ENCODE measurements at places on chromosomes 5 and 9. TPM values are rescaled to one million over a fixed set of nuclear protein-coding genes. Genes with fewer than 3 reads are reported as not detected.

- DNase-seq: peak; percentile 40
Observed at GRCh38 chr9:137174722-137175293, 3.0 kb upstream of the TMEM210 start.

- no peak for DNase-seq
Observed at GRCh38 chr5:163574472-163575440, 69.3 kb downstream of the MAT2B start.

The C5orf52 gene
- total RNA-seq: not detected

- no peak for DNase-seq
Observed at GRCh38 chr5:55347786-55348185, 40.0 kb downstream of the MTREX start.

- no peak for DNase-seq
Observed at GRCh38 chr9:77463151-77463550, 185.0 kb downstream of the GNA14 start.

The SERINC5 gene
- total RNA-seq: 117 TPM

GRCh38 chr5:111211341-111211740 is 12.8 kb upstream of the CAMK4 start:
- DNase-seq: no peak

DNA sequence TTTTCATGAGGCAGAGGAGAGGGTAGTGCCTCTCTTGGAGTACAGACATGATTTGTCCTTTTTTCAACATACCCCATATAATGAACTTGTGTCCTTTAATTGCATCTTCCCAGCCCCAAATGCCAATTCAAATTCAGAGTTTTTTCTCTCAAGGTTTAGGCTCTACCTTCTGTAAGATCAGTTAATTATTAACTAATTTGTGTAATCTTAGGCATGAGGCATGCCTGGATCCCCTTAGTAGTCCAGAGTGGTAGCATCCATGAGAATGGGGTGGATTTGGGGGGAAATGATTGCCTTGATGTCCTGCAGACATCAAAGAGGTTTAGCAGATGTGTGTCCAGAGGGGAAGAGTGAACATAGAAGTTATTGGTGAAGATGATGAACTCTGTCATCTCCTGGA is 533.3 kb downstream of the LRRC70 start:
- no peak for DNase-seq

- DNase-seq: no peak
Observed at GRCh38 chr5:9632495-9632894, 2.3 kb upstream of the TAS2R1 start.

DNA sequence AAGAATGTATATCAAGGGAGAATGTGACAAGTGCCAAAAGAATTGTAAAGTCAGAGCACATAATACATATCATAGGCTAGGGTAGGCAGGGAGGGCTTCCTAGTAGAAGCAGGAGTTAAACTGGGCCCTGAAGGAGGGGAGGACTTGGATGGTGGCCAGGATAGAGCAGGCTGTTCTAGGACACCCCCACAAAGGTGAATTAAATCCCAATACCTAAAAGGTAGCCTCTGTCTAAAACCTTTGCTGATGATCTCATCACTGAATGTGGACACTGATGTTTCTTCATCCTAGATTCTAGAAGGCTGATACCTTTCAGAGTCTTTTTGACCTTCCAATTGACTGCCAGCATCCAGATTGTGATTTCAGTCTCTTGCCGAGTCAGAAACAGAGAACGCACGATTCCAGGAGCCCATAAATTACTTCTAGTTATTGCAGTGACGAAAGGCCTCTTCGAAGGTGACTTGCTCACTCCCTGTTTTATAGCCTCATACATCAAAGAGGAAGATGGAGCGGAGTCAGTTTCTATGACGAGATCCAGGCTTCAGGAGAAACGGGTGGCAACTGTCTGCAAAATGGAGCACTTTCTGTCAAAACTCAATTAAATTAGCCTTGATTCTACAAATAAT is 43.2 kb downstream of the KIF4B start:
- DNase-seq: no peak

The SPINK7 gene
- not detected for total RNA-seq

DNA sequence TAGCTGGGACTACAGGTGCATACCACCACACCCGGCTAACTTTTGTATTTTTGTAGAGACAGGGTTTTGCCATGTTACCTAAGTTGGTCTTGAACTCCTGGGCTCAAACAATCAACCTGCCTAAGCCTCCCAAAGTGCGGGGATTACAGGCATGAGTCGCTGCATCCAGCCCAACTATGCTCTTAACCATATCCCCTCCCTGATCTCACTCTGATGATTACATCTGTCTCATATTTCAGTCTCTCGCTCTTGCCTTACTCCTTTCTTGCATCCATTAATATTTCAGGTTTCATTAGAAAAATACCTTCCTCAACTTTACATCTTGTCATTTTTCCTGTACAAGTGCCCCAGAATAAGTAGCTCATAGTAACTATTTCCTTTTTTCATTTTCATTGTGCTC is 61.0 kb upstream of the BASP1 start:
- DNase-seq: no peak

The SPINK6 gene
- total RNA-seq: not detected

DNA sequence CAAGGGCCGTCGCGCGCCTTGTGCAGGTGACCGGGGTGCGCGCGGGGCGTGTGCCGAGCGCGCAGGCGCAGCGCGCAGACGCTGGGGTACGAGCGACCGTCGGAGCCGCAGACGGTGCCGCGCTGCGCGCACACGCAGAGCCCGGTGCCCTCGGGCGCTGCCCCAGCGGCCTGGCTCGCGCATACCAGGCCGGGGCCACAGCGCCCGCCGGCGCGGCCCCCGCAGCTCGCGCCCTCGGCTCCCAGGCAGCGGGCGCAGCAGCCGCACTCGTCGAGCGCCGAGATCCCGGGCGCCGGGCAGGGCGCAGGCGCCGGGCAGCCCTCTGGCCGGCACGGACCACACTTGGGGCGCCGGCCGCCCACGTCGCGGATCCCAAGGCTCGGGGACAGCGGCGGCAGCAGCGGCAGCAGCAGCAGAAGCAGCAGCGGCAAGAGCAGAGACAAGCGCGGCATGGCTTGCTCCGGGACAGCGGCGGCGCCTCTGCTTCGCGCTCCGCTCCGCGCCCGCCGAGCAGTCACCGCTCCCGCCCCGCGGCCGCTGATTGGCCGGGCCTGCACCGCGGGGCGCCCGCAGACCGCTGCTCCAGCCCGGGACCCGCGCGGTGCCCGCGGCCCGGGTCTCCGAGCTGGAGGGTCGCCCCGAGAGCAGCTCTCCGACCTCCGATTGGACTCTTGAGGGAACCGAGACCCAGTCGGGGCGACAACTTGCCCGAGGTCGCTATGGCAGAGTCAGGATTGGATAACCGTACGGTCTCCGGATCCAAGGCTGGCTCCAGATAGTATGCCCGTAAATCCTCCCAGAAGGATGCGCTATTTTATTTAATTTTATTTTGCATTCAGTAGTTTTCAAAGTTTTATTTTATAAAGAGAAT is at the start of gene IGFBPL1:
IGFBPL1 (minus strand) TSS at position 482 of the 871 bp plus-strand sequence; CDS start at position 452, 30 bp downstream.
- DNase-seq: no peak

DNA sequence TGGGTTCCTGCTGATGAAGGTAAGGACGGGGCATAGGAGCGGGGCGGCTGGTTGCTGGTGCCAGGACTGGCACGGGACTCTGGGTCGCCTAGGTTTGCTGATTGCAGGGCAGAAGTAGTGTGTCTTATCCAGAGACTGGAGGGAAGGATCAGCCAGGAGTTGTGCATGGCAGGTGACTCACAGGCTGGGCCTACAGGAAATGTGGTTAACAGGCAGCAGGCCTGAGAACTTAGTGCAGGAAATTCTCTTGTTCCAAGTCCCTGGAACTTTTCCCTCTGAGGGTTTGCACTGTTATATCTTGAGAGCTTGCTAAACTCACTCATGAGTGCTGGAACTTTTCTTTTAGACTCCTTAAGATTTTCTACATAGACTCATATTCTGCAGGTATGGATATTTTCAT is 95.1 kb downstream of the ANXA2R start:
- DNase-seq: no peak

DNA sequence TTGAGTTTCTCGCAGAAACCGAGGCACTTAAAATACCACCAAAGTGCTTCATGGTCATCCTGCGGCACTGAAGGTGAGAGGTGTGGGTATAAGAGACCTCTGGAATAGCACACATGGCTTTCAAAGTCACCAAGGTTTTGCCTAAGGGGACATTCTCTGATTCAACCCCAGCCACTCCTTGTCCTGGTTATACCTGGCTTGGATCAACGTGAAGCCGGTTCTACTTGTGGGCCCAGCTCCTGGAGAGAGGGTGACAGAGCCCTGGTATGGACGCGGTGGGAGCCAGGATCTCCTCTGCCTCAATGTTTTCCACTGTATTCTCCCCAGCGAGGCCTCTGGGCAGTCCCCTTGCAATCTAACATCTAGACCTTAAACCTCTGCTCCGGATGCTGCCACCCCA is 132.0 kb downstream of the FSTL4 start:
- no peak for DNase-seq

GRCh38 chr9:133856798-133857197 is 118.6 kb upstream of the SARDH start:
- no peak for DNase-seq

The ALDH1A1 gene
- total RNA-seq: not detected

The PLPP7 gene
- not detected for total RNA-seq

The KCNV2 gene
- total RNA-seq: not detected

DNA sequence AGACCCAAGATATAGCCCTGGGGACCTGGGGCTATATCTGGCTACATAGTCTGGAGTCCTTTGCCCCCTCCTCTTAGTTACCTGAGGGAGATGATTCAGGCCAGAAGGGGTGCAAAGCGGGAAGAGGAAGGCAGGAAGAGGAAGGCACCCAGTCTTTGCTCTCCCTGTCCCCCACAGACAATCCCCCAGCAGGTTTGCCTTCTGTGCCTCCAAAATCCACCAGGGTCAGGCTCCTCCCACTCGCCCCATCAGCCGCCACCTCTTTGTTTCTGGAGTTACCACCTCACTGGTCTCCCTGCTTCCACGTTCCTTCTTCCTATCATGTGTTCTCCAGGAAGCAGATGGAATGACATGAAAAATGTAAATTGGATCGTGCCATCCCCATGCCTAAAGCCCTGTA is 31.2 kb upstream of the FABP6 start:
- no peak for DNase-seq

The TAF11L13 gene
- not detected for total RNA-seq

The DAB2 gene
- not detected for total RNA-seq
